Renal cortex interstitium (tissue), 15 donors: ENCODE measurements at places on chromosomes 1 and 21. TPM values are rescaled to one million over a fixed set of nuclear protein-coding genes. Genes with fewer than 3 reads are reported as not detected.

The HENMT1 gene
- 11.1 TPM for polyA plus RNA-seq

DNA sequence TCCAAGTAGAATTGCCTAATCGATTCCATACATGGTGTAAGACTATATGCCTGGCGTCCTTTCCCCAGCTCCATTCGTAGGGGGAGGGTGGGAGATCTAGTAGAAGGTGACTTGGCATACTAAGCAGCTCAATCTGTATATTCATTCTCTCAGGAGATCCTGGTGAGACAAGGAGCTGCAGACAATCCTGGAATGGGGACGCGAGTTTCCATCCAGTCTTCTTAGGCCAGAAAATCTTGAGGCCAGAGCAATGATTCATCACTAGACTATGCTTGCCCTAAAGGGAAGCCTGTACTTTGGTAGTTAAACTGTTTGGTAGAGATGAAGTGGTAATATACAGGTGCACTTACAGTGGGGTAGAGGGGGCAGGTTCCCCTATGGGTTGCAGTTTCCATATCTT lies 468.7 kb downstream of the ADGRL2 start:
- no peak for DNase-seq

The GPR157 gene
- polyA plus RNA-seq = 1.5 TPM

GRCh38 chr1:202275061-202275770 lies 66.5 kb downstream of the UBE2T start:
- no peak for DNase-seq

- DNase-seq = no peak
These were observed 6.3 kb downstream of the VANGL1 start for GRCh38 chr1:115647919-115648650.

GRCh38 chr1:48005253-48006117 lies 8.3 kb upstream of the TRABD2B start:
- no peak for DNase-seq

The SH2D1B gene
- polyA plus RNA-seq = 0.16 TPM

The KAZN gene
- 34.6 TPM for polyA plus RNA-seq

- DNase-seq = no peak
These were observed 89.4 kb upstream of the IPO9 start for GRCh38 chr1:201739492-201740085.

GRCh38 chr1:201543871-201544642 lies 5.1 kb downstream of the NAV1 start:
- DNase-seq = no peak

The TDRD5 gene
- polyA plus RNA-seq = 3.2 TPM

DNA sequence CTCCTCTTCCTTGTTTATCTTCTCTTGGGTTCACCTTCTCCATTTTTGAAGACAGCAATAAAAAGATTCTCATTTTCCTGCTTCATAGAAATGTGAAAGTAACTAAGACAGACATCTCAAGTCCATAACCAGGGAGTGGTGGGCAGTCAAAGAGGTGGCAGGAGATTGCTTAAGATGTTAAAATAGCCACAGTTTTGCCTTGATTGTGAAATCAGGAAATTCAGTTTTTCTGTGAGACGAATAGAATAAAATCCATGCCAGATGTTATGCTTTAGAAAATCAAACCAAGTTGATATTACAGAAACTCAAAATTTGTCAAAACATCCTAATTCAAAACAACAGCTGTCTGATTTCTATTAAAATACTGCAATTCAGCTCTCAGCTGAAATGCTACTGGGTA lies 57.2 kb downstream of the TNN start:
- no peak for DNase-seq

DNA sequence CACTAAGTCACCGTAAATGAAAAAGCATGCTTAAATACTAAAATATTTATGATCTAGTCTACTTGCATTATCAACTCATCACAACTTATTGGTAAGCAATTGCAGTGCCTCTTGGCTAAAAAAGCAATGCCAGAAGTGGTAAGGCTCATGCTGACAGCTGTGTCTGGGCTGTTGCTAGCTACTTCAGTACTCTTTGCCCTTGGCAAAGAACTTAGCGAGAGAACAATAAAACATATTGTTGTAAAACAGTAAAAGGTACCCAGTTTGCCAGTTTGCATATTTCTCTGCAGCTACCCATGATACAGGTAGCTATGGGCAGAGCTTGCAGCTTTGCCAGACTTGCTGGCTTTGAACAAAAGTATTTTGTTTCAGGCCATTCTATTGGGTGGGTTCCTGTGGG lies 73.1 kb downstream of the ATP6V1G3 start:
- no peak for DNase-seq
